ENCODE measurements at places on chromosomes 1 and 21.
A peak's percentile ranks its signal among the peaks of the same experiment; 100 is the strongest.

GRCh38 chr1:29718791-29719190, 482.5 kb downstream of the PTPRU start:
- DNase-seq = no peak

DNA sequence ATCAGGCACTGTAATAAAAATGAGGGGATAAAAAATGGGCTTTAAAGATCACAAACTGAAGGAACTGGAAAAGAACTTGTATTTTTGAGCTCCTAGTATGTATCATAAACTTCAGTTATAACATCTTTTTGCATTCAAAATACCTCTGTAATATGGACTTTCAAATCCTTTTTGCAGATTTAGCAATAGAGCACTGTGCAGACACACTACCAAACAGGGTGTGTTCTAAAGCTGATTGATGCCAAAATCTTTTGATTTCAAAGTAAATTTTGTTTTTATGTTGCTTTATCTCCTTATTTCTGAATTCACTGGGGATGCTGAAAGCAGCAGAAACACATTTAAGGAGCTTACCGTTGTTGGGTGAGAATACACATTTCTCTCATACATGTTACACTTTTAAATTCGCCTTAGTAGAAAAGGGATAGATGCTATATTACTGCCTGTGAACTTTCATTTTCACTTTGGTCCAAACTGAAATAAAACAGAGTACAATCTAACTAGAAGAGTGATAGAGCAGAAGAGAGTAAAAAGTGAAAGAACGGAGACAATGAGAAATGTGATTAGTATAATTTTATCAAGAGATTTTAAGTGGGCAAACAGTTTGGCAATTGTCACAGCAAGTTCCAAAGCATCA, 1126.6 kb downstream of the BRINP3 start:
- DNase-seq = no peak

DNA sequence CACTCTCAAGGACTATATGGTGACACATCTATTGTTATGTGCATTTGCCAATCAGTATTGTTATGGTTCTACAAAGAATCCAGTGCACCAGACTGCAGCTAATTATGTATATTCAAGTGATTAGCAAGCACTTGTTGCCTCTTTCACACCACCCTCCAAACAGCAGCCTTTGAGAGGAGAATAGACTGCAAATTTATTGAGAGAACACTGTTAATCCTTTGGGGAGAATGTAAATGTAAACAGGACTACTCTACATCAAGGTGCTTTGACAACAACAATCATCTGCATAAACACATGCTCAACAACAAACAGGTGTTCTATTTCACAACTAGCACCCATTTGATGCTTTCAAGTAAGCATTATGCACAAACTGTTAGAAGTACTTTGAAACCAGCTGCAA, 117.4 kb downstream of the AKT3 start:
- DNase-seq = no peak

- DNase-seq = no peak
These were observed 28.8 kb upstream of the TSPAN2 start for GRCh38 chr1:115118086-115118485.

GRCh38 chr1:90386899-90387720, 330.0 kb downstream of the BARHL2 start:
- DNase-seq = no peak

- peak; percentile 99 for DNase-seq
These were observed 12.4 kb upstream of the SLC19A1 start for GRCh38 chr21:45554477-45555175.

DNA sequence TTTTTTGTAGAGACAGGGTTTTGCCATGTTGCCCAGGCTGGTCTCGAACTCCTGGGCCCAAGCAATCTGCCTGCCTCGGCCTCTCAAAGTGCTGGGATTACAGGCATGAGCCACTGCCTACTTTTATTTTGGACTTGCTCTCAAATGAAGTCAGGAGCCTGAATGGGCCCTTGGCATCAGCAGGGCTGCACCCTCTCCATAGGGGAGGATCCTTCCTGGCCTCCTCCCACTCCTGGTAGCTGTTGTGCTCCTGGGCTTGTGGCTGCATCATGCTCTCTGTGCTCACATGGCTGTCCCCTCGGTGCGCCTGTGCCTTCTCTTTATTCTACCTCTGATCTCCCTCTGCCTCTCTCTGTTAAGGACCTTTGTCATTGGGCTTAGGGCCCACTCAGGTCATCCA, 46.4 kb upstream of the DISP3 start:
- DNase-seq = no peak

- DNase-seq = no peak
These were observed 180.0 kb upstream of the DUSP10 start for GRCh38 chr1:221921936-221922335.

DNA sequence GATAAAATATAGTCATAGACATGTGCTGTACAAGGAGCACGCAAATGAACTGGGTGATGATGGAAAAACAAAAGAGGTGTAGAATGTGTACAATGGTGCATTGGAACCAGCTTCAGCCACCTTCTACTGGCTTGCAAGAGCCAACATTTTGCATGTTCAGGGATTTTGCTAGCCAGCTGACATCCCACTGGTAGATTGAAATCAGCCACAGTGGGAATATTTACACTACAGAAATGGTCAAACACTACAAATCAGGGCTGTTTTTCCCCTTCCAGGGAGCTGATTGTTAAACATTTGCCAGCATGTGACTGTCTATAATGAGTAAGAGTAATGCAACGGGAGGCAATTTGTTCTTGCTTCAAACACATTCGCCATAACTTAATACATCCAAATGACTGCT, 23.2 kb downstream of the PMVK start:
- no peak for DNase-seq

DNA sequence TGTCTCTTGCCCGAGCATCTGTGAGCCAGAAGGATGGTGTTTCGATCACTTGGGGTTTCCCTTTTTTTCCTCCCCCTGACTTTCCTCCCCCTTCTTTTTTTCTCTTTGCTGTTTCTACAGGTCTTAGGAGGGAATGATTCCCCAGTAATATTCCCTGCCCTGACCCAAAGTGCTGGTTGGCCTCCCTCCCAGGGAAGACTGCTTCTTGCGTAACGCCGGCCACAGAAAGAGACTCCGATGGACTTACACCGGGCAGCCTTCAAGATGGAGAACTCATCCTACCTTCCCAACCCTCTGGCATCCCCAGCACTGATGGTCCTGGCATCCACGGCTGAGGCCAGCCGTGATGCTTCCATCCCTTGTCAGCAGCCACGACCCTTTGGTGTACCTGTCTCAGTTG, 6.8 kb downstream of the RNF220 start:
- DNase-seq = no peak

GRCh38 chr1:111903148-111903870, 86.2 kb downstream of the KCND3 start:
- DNase-seq = no peak

DNA sequence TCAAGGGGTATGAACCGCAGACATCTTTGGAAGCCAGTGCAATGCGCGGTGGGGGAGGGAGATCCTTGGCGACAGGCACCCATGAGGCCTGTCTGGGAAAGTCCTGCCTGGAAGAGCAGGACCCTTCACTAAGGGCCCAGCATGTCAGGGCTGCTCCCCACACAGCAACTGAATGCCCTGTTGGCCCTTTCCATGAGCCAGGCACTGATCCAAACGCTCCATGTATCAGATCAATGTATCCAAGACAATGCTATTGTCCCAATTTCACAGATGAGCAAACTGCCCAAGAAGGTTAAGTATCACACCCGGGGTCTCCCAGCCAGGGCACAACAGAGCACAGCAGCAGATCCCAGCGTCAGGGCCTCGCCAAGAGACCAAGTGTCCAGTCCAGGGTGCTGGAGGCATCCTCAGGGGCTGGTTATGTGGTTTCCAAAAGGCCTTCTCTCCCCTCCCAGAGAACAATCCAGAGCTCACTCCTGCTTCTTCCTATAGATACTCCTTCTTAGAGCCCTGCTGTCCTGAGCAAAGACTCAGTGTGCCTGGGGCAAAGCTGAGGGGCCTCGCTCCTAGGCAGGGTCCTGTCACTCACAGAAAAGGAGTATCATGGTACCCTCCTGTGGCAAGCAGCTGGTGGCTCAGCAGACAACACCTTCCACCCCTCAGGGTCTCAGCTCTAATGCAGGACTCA, 328.0 kb downstream of the NPHP4 start:
- no peak for DNase-seq

DNA sequence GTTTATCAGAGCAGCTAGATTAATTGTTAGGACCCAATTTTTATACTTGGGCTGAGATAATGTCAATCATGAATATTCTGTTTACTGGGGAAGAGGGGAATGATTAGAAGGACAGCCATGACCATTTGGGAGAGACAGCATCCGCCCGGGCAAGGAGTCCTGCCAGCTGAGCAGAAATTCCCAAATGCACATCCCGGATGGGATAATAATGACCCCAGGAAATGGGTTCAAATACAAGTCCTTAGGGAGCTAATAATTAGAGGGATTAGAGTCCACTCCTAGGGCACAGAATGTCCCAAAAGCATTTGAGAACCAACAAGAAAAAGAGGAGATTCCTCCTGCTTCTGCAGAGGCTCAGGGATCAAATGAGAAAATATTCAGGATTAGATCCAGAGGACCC, 115.9 kb downstream of the LRRC53 start:
- no peak for DNase-seq

DNA sequence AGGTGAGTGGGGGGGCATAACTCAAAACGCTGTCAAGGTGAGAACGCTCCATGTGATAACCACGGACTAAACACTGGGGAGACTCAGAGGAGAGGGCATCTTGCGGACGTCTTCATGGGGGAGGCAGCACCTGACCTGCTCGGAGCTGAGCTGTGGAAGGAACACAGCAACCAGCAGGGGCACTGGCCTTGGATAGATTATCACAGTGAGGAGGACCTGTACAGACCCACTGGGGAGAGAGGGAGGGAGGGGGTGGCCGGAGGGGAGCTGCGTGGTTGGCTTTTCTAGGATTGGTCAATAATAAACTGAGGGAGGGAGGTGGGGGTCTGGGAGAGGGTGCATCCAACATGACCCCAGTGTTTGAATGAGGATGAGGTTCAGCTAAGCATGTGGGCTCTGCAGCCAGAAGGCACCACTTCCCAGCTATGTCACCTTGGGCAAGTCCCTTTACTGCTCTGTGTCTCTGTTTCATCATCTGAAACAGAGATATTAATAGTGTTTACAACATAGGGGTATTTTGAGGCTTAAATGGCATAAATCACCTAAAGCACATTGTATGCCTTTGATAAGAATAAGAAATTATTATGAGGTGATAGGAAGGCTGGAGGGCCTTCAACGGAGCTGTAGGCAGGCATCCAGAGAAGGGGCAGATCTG, 123.3 kb downstream of the GRIK3 start:
- no peak for DNase-seq

DNA sequence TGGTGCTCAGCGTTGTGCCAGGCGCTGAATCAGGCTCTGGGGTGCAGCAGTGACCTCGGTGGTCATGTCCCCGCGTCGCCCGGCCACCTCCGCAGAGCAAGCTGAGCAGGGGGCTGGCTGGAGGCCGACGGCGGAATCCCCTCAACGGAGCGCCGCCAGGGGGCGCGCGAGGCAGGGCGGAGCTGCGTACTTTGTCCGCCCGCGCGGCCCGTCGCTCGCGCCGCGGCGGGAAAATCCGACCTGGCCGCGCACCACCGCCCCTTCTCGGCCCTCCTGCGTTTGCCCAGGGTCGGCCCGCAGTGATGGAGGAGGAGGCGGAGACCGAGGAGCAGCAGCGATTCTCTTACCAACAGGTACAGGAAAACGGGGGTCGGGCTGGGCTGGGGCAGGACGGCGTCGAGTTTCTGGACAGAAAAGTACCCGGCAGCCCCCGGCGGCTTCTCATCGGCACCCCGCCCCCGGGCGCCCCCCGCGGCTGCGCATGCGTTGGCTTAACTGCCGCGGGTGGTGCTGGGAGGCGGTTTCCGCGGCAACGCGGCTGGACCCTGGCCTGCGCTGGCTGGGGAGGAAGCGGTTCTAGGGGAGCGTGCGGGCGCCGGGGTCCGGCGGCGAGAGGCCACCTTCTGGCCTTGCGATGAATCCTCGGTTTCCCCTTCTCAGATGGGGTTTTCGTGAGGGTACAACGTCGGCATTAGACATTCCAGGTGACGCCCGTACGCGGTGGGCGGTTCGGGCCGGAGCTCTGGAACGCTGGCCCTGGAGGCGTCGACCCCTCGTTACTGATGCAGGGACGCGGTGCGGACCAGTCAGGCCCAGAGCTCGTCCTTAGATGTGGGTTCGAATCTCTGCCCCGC, at the start of gene CENPS:
Gene CENPS, plus strand, starts transcription at position 218 of the 854 bp plus-strand sequence. Its CDS starts 85 bp downstream, at position 303.
- peak; percentile 95 for DNase-seq

GRCh38 chr1:201496296-201496690, 10.6 kb downstream of the CSRP1 start:
- DNase-seq = no peak

GRCh38 chr1:162218546-162218945, 149.1 kb downstream of the NOS1AP start:
- no peak for DNase-seq

DNA sequence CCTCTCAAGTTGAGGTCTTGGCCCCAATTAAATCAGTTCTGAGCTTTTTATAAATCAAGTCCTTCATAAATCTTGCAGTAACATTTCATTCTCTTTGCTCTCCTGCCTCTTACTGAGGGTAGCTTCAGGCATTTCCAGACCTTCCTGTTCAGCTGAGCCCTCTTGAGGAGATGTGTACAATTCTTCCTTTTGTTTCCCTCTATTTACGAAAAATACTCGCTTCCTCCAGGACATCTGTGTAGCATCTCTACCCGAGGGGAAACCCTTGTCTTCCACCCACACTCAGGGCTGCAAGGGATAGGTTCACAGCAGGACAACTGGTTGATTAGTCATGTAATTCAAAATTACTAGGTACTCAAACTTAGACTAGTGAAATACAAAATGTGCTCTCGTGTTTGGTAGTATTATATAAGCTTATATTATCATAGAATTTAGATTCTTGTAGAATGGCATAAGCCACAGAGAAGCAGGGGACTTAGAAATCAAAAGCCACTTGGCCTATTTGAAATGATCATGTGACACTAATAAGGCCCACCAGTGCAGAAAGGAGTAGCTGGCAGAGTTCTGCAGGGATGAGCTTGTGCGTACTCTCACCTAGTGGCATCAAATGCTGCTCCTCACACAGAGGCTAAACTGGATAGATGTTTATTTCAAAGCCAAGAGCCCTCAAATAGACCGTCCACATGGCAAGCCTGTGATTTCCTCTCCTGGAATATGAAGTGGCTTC, 126.7 kb downstream of the GDAP2 start:
- DNase-seq = no peak

DNA sequence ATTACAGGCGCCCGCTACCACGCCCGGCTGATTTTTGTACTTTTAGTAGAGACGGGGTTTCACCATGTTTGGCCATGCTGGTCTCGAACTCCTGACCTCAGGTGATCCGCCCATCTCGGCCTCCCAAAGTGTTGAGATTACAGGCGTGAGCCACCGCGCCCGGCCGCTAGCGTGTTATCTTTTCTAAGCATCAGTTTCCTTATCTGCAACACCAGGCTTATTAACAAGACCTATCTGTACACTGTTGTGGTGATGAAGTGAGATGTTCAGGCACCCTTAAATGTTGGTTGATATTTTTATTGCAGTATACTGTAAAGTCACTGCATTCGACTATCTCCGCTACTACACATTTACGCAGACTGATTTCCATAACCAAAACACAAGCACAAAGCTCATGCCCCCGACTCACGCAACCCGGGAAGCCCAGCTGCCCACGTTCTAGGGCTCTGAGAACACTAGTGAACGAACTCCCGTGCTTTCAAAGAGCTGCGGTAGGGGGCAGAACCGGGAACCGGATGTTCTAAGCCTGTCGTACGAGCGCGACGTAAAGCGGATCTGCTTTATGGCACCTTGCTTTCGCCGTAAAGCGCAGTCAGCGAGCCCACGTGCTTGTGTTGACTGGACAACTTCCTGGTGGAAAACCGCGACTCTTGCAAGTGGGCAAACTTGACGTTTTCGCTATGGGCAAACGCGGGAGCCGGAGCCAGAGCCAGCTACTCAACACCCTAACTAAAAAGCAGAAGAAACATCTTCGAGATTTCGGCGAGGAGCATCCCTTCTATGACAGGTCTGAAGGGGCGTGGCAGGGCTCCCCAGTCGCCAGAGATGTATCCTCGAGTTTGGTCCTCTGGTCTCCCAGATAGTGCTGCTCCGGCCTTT, at the start of gene UTP25:
Gene UTP25, plus strand, starts transcription at position 589 of the 879 bp plus-strand sequence. Its CDS starts 92 bp downstream, at position 681.
- peak; percentile 90 for DNase-seq

Data from naive thymus-derived CD4-positive, alpha-beta T cell (primary cell).